A549 treated with Mapracorat at 1 μM for 4 hours (cell line): ENCODE measurements at places on chromosomes 5 and 9. TPM values are rescaled to one million over a fixed set of nuclear protein-coding genes. Genes with fewer than 3 reads are reported as not detected.

Gene SLC35A4
- total RNA-seq: 74.1 to 79.0 TPM (median 75.3 TPM) in 5 replicates

Gene DMRT3
- total RNA-seq: not detected in 5 replicates

Gene SLC31A1
- total RNA-seq: 18.6 to 21.1 TPM (median 19.8 TPM) in 5 replicates

Gene SH2D3C
- total RNA-seq: 0.06 to 0.15 TPM (median 0.09 TPM) in 5 replicates

Gene ADAMTS19
- total RNA-seq: not detected in 5 replicates

Gene GPR21
- total RNA-seq: not detected in 5 replicates

Gene CBY3
- total RNA-seq: not detected in 5 replicates

Gene FGF1
- 0.16 to 0.95 TPM (median 0.25 TPM) in 5 replicates for total RNA-seq

Gene IFNK
- total RNA-seq: not detected in 5 replicates

Gene PCDHA11
- total RNA-seq: 0.04 to 0.08 TPM (median 0.06 TPM) in 4 of 5 replicates, not detected in the other

Gene ASS1
- total RNA-seq: 18.0 to 21.5 TPM (median 20.0 TPM) in 5 replicates

Gene ACSL6
- 0.06 to 0.07 TPM in 2 of 5 replicates, not detected in the others for total RNA-seq

Gene SOX30
- not detected in 5 replicates for total RNA-seq

Gene PCDHGB6
- total RNA-seq: 0.08 to 0.13 TPM (median 0.12 TPM) in 5 replicates

Gene MARCHF11
- not detected in 5 replicates for total RNA-seq

Gene IFNA13
- not detected in 5 replicates for total RNA-seq

Gene NCS1
- 33.2 to 53.3 TPM (median 48.3 TPM) in 5 replicates for total RNA-seq

Gene FCN2
- total RNA-seq: not detected in 5 replicates

Gene PRSS3
- 11.8 to 13.5 TPM (median 12.6 TPM) in 5 replicates for total RNA-seq

Gene PCDHGA6
- 0.13 to 0.27 TPM (median 0.21 TPM) in 5 replicates for total RNA-seq

Gene IL13
- total RNA-seq: 0.11 to 0.14 TPM in 2 of 5 replicates, not detected in the others

Gene EGFLAM
- 0.12 to 0.26 TPM (median 0.22 TPM) in 4 of 5 replicates, not detected in the other for total RNA-seq

Gene PCDHGA7
- total RNA-seq: 0.69 to 1.1 TPM (median 0.90 TPM) in 5 replicates

Gene CYLC2
- not detected in 5 replicates for total RNA-seq

Gene FOXD4L5
- 0.05 TPM in 1 of 5 replicates, not detected in the others for total RNA-seq

Gene PRLR
- 0.02 to 0.28 TPM (median 0.09 TPM) in 4 of 5 replicates, not detected in the other for total RNA-seq

Gene CARTPT
- total RNA-seq: not detected in 5 replicates

Gene TMEM161B
- 6.9 to 9.8 TPM (median 8.8 TPM) in 5 replicates for total RNA-seq
